Breast epithelium (tissue), 4 donors: ENCODE measurements at places on chromosomes 11 and 22. TPM values are rescaled to one million over a fixed set of nuclear protein-coding genes. Genes with fewer than 3 reads are reported as not detected.

TUG1 gene
- 116 TPM for total RNA-seq

NXPE1 gene
- 1.3 TPM for total RNA-seq

- no peaks in the 10 kb centered on the region for H3K36me3 ChIP-seq
- DNase-seq, result no peak
- no peaks in the 10 kb centered on the region for H3K4me1 ChIP-seq
Observed at GRCh38 chr11:36098087-36098486, 154.2 kb downstream of the LDLRAD3 start.

DNA sequence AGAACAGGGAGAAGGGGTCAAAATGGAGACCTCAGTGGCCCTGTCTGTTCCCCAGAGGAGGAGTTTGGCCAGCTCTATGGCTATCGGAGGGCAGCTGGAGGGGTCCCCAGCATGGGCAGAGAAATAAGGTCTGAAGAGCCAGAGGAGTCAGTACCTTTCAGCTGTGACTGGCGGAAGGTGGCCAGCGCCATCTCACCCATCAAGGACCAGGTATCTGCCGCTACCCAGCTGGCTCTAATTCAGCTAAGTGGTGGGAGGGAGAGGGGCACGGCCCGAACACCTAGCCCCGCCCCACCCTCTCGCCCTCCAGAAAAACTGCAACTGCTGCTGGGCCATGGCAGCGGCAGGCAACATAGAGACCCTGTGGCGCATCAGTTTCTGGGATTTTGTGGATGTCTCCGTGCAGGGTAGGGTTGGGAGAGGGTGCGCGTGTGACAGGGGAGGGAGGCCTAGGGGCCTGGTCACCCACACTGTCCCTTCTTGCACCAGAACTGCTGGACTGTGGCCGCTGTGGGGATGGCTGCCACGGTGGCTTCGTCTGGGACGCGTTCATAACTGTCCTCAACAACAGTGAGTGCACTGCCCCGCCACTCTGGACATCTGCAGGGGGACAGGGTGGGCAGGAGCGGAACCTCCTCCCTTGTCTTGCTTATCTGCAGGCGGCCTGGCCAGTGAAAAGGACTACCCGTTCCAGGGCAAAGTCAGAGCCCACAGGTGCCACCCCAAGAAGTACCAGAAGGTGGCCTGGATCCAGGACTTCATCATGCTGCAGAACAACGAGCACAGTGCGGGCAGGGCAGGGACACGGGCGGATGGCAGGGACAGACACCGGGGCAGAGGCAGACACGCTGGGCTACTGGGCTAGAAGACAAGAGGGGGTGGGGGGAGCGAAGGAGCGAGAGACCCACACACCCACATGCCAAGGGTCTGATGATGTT is 2.8 kb downstream of the CTSW start:
- H3K27me3 ChIP-seq, result no peaks in the 10 kb centered on the region
- DNase-seq, result no peak
- H3K36me3 ChIP-seq, result no peaks in the 10 kb centered on the region
- no peak overlapping the region for H3K27ac ChIP-seq
- H3K4me1 ChIP-seq, result no peaks in the 10 kb centered on the region
- no peak overlapping the region for H3K4me3 ChIP-seq

OR51B4 gene
- not detected for total RNA-seq

DNA sequence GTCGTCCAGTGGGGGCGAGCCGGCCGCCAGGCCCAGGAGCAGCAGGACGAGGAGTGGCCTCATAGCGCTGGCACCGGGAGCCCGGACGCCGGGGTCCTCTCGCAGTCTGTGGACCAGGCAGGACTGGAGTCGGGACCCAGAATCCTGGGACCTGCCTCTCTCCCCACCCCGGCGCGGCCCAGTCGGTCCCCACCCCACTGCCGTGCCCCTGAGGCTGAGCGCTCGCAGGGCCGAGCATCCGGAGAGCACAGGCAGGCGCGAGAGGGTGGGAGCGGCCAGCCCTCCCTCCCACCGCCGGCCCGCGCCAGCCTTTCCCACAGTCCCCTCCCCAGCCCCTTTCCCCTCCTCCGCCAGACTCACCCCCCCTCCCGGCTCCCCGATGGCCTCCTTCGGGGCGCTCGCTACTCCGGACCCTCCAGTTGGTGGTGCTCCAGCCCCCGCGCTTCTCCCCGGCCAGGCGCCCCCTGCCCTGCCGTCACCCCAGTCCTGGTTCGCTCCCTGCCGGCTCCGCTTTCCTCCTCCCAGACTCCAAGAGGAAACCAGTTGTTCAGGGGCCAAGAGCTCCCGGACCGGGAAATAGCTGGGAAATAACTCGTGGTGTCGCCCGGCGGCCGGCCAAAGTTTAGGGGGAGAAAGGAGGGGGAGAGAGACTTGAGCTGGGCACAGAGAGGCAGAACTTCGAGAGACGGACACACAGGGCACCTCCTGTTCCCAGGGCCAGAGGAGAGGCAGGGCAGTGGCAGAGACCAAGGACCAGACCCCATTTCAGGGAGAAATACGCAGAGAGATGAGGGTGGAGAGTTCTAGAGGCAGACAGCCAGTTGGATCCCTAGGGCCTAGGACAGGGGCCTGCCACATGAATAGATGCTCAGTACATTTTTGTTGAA is at the start of gene C1QTNF5:
TSS of gene C1QTNF5 (minus strand) at position 549 of the 887 bp plus-strand sequence. CDS start at position 63, 486 bp downstream.
- H3K36me3 ChIP-seq, result no peaks in the 10 kb centered on the region
- peak within 1 kb of the TSS; percentile 84 for H3K27ac ChIP-seq
- H3K4me1 ChIP-seq, result peaks cover under 1% of the 10 kb centered on the region
- peak; percentile 84 for DNase-seq
- H3K4me3 ChIP-seq, result peak within 1 kb of the TSS; percentile 81
- H3K27me3 ChIP-seq, result no peaks in the 10 kb centered on the region

GRCh38 chr22:37633625-37634416 is 5.6 kb upstream of the SH3BP1 start:
- H3K36me3 ChIP-seq, result no peaks in the 10 kb centered on the region
- peak overlapping the region; percentile 14 for H3K4me3 ChIP-seq
- no peaks in the 10 kb centered on the region for H3K27me3 ChIP-seq
- peak overlapping the region; percentile 64 for H3K27ac ChIP-seq

DNA sequence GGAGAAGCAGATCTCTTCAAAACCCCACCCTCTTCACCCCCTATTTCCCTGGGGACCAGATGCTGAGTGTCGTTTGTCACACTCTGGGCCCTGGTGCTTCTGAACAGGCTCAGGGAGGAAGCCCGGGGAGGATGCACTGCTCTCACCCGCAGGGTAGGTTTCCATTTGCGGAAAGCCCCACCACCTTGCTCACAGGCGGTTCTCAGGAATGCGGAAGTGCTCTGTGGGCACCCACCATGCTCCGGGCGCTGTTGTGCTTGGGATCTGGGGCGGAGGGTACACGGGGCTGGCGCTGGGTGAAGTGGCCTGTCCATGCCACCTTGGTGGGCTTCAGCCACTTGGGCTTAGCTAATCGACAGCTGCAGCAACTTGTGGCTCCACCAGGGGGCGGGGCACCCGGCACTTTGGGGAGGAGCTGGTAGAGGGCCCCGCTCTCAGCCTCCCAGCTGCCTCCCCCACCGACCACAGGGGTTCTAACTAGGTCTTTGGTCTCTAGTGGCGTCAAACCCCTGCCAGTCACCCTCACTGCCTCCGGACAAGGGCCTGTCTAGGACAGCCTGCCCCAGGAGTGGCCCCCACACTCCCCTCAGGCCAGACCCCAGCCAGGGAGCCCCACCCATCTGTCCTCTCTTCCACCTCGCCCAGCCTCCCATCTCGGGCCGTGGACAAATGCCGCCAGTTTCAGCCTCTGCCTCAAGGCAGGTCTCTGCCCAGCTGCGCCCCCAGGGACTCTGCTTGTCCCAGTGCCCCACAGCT is 7.4 kb downstream of the NDUFV1 start:
- DNase-seq, result no peak
- peak overlapping the region; percentile 53 for H3K4me3 ChIP-seq
- peaks cover 8% of the 10 kb centered on the region for H3K4me1 ChIP-seq
- H3K36me3 ChIP-seq, result no peaks in the 10 kb centered on the region
- peak overlapping the region; percentile 79 for H3K27ac ChIP-seq
- H3K27me3 ChIP-seq, result no peaks in the 10 kb centered on the region

MMP12 gene
- total RNA-seq, result not detected

GRCh38 chr22:24304062-24304675 is 33.5 kb downstream of the SPECC1L start:
- no peak for DNase-seq
- H3K36me3 ChIP-seq, result no peaks in the 10 kb centered on the region
- H3K27ac ChIP-seq, result peak overlapping the region; percentile 85
- no peaks in the 10 kb centered on the region for H3K27me3 ChIP-seq

DNA sequence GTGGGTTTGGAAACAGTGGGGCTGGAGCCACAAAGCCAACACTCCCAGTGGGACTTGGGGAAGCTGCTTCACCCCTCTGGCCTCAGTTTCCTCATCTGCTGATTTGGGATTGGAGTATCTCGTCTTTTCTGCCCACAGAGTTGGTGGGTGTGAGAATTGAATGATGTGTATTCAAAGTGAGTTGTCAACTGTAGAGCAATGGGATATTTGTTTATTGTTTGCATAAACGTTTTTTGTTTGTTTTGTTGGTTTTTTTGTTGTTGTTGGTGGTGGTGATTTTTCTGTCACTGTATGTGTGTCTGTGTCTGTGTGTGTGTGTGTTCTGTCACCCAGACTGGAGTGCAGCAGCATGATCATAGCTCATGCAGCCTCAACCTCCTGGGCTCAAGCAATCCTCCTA is 542.0 kb downstream of the MIAT start:
- H3K36me3 ChIP-seq, result no peaks in the 10 kb centered on the region
- no peak for DNase-seq
- H3K27ac ChIP-seq, result no peak overlapping the region
- H3K4me3 ChIP-seq, result no peak overlapping the region
- no peaks in the 10 kb centered on the region for H3K27me3 ChIP-seq
- H3K4me1 ChIP-seq, result peaks cover 5% of the 10 kb centered on the region

CCDC157 gene
- total RNA-seq, result 7.5 TPM

- H3K27ac ChIP-seq, result no peak overlapping the region
- H3K27me3 ChIP-seq, result no peaks in the 10 kb centered on the region
- no peak for DNase-seq
Observed at GRCh38 chr11:29268733-29269132, 748.1 kb downstream of the KCNA4 start.

GRCh38 chr11:69101792-69102695 is 53.3 kb downstream of the TPCN2 start:
- H3K4me1 ChIP-seq, result peaks cover 3% of the 10 kb centered on the region
- H3K36me3 ChIP-seq, result no peaks in the 10 kb centered on the region
- H3K4me3 ChIP-seq, result no peak overlapping the region
- no peaks in the 10 kb centered on the region for H3K27me3 ChIP-seq
- DNase-seq, result no peak

- H3K27me3 ChIP-seq, result no peaks in the 10 kb centered on the region
- no peaks in the 10 kb centered on the region for H3K36me3 ChIP-seq
- no peak overlapping the region for H3K4me3 ChIP-seq
- H3K4me1 ChIP-seq, result peaks cover 6% of the 10 kb centered on the region
Observed at GRCh38 chr11:126113515-126113957, 50.9 kb upstream of the CDON start.
